ENCODE measurements at places on chromosomes 3 and 15. TPM values are rescaled to one million over a fixed set of nuclear protein-coding genes. Genes with fewer than 3 reads are reported as not detected.

DNA sequence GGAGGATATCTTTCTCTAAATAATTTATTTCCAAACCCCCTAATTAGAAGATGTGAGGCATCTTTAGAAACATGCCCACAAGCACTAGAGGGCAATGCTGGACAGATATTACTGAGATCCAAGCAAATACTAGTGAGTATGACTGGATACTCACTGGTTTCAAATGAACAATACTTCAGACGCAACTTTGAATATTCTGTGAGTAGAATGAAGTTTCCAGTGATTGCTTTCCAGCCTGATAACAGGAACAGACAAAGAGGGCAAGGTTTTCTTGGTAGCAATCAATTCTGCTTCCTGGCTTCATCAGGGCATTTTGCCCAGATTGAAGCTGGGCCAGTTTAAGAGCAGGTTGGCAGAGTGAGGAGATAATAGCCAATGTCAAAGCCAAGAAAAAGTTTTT is 442.6 kb upstream of the PDZRN3 start:
- DNase-seq = no peak

DNA sequence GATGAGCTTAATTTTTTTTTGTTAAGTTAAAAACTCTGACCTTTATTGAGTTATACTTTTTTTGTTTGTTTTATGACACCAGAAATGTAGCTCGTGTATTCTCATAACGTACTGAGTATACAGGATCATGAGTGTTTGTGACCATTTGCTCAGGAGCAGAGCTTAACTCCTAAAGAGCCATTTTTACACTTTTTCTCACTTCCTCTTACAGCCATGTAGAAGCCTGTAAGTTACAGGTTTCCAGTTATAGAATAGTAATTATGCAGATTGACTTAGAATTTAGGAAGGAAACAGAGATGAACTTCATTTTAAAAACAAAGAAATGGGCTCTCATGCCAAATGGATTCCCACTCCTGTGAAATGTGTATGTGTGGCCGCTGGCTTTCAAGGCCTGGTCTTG is 151.7 kb downstream of the MCTP2 start:
- no peak for DNase-seq

DNA sequence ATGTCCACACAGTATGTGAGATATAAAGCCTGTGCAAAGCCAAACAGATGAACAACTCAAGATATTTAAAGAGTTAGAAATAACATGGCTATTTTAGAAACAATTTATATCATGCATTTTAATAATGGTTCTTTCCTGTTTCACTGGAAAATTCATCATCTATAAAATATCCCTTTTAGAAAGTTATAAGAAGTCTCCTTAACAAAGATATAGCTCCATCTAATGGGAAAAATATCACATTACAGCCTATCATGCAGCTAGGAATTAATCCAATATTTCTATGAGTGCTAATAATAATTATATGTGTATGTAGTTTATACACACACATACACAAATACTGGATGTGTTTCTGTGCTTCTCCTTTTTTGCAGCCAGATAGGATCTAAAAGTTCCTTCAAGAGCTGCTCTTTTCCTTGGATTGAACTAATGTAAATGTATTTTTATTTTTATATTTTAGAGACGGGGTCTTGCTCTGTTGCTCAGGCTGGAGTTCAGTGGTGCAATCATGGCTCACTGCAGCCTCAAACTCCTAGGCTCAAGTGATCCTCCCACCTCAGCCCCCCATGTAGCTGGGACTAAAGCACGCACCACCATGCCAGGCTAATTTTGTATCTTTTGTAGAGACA is 21.6 kb downstream of the RPL22L1 start:
- DNase-seq = no peak

- no peak for DNase-seq
Observed at GRCh38 chr3:110928016-110928662, 143.5 kb upstream of the NECTIN3 start.

- DNase-seq = no peak
Observed at GRCh38 chr15:59516655-59517461, 78.9 kb downstream of the FAM81A start.

Gene GPR15
- total RNA-seq = 3.0 TPM

Gene NR1I2
- 0.39 TPM for total RNA-seq

Gene PLIN1
- 0.17 TPM for total RNA-seq

Gene GOLGA6L7
- total RNA-seq = not detected

Measured in activated CD4-positive, alpha-beta memory T cell treated with anti-CD3 and anti-CD28 coated beads for 36 hours (primary cell).